ENCODE measurements at places on chromosomes 3 and 15. TPM values are rescaled to one million over a fixed set of nuclear protein-coding genes. Genes with fewer than 3 reads are reported as not detected.

- DNase-seq, result peak; percentile 98
Measured at GRCh38 chr15:51759557-51760070, 8.2 kb downstream of the TMOD2 start.

GRCh38 chr3:20743553-20744321 lies 557.7 kb upstream of the SGO1 start:
- no peak for DNase-seq

DNA sequence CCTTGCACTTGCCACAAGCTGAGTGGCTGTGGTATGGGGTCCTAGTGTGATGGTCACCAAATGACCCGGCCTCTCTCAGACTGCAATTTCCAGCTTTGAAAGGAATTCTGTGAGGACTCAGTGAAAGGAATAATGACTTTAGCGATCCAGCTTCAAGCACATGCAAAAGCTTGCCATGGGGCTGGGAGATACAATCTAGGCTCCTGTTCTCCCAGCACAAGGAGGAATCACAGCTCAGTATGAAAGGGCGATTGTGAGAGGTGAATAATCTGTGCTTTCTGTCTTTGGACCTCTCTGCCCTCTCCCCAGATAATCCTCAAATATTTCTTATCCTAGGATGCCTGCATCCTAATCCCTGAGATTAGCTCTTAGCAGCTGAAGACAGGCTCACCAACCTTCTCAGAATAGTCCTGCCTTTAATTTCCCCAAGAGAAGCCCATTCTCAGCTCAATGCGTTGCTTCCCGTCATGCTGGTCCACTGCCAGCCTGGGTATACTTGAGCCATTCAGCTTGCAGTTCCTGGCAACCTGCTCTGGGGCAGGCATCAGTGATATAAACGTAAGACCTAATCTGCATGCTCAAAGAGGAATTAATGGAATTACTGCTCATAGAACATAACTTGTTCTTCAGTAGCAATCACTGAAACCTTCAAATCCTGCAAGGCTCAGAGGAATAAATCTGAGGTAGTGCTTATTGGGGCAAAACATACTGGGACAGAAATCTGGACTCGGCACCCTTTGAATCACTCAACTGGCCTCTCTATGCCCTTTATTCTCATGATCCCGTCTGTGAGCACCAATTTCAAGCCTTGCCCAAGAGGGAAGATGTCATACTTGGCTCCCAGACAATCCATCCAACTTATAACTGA lies 15.1 kb downstream of the TLNRD1 start:
- DNase-seq, result no peak

GRCh38 chr3:59877263-59878037 lies 827.6 kb upstream of the CFAP20DC start:
- no peak for DNase-seq

- no peak for DNase-seq
Measured at GRCh38 chr3:62523672-62524071, 150.3 kb upstream of the FEZF2 start.

GRCh38 chr15:62122249-62122648 lies 42.8 kb downstream of the C2CD4B start:
- no peak for DNase-seq

- peak; percentile 77 for DNase-seq
Measured at GRCh38 chr3:151345859-151346258, 16.5 kb upstream of the P2RY13 start.

DNA sequence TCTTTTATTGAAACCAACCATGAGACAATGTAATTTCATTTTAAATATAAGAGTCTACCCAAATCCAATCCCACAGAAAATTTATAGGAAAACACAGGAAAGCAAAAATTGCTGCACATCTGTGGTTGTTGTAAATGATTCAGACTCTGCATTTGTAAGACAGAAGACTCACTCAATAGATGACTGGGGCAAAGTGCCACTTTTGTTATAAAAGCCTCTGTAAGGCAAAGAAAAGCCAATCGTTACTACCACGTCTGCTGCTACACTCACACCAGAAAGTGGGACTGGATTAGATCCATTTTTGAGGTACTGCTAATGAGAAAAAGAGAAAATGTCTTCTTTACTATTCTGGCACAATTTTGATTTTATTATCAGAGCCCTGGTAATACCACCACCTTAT lies 74.9 kb downstream of the SEMA6D start:
- DNase-seq, result no peak

- DNase-seq, result peak; percentile 81
Measured at GRCh38 chr3:13537909-13538296, 11.0 kb upstream of the FBLN2 start.

- no peak for DNase-seq
Measured at GRCh38 chr15:101406526-101407195, 82.8 kb downstream of the PCSK6 start.

- no peak for DNase-seq
Measured at GRCh38 chr15:38053205-38053604, 118.8 kb downstream of the TMCO5A start.

- DNase-seq, result peak; percentile 21
Measured at GRCh38 chr3:177906578-177907229, 629.5 kb upstream of the KCNMB2 start.

DNA sequence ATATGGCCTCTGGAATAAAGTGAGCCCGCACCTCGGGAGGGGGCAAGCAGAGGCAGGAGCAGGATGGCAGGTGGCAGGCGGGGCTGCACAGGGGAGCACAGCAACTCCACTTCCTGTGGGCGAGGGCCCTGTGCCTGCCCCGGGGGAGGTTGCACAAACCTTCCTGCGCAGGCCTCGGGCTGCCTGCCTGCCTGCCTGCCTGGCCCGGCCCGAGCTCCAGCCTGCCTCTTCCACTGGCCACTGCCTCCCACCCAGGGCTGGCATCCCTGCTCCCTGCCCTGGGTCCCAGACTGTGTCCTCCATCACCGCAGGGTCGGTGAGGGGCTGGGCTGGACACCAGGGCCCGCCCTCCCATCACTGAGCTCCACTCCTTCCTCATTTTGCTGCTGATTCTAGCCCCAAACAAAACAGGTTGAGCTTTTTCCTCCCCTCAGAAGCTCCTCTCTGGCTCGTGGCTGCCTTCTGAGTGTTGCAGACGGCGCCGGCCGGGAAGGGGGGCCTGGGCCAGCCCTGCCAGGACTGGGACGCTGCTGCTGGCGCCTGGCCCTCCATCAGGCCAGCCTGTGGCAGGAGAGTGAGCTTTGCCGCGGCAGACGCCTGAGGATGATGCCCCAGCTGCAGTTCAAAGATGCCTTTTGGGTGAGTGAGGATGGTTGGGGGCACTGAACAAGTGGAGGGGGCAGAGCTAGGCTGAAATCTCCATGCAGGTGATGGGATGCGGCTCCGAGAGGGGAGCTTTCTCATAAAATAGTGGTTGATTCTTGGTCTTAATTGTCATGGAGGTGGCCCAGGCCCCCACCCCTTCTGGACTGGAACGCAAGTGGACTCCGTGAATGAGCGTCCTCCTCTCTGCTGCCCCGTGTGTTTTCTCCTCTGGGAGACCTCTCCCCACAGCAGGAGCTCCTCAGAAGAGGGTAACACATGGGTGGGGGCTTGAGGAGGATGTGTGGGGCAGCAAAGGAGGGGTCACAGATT lies at the start of gene PSTPIP1:
TSS of gene PSTPIP1 (plus strand) at position 156 of the 975 bp plus-strand sequence. CDS start at position 604, 448 bp downstream.
- no peak for DNase-seq

DNA sequence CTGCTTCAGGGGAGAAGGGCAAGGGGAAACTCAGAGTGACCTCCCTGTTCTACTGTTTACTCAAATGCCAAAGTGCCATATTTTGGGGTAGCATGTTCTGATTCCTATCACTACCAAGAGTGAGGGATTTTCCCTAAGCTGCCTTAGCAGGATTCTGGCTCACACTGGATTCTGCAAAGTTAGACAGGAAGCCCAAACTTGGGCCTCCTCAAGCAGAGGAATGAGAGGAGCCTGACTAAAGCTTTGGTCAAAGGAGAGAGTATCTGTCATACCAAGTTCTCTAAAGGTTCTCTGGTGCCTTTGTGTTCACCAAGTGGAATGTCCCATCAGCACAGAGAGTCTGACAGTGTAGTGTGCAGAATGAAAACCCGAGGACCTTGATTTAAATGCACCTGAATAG lies 8.8 kb upstream of the RARB start:
- DNase-seq, result no peak

ARGFX gene
- not detected for total RNA-seq

CD200R1 gene
- total RNA-seq, result 0.36 TPM

P3H2 gene
- total RNA-seq, result 45.3 TPM
